Renal pelvis (tissue), 12 donors: ENCODE measurements at places on chromosomes 3 and 15.

DNA sequence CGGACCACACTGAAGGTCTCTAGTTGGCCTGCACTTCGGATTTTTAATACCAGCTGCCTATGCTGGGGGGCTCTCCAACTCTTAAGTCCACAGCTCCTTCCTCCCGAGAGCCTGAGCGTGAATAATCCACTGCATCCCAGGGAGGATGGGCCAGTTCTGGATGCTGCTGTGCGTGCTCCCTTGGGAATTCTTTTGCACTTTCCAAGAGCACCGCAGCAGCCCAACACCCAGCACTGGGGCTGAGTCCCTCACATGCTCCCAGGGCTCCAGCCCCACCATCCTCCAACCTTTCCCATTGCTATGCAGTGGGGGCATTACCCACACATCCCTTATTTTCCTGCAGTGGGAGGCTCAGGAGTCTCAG is 136.4 kb upstream of the IQSEC1 start:
- no peak for DNase-seq

GRCh38 chr3:192745150-192745549 is 17.8 kb upstream of the FGF12 start:
- DNase-seq: no peak

GRCh38 chr15:56886363-56886931 is 32.0 kb upstream of the TCF12 start:
- no peak for DNase-seq

- no peak for DNase-seq
These were observed 80.0 kb downstream of the CLSTN2 start for GRCh38 chr3:140014831-140015495.

GRCh38 chr3:10978956-10979355 is 13.6 kb upstream of the SLC6A1 start:
- DNase-seq: no peak

GRCh38 chr3:101216710-101217465 is 103.5 kb downstream of the IMPG2 start:
- no peak for DNase-seq

GRCh38 chr3:132187746-132188145 is 129.5 kb upstream of the ACP3 start:
- no peak for DNase-seq

DNA sequence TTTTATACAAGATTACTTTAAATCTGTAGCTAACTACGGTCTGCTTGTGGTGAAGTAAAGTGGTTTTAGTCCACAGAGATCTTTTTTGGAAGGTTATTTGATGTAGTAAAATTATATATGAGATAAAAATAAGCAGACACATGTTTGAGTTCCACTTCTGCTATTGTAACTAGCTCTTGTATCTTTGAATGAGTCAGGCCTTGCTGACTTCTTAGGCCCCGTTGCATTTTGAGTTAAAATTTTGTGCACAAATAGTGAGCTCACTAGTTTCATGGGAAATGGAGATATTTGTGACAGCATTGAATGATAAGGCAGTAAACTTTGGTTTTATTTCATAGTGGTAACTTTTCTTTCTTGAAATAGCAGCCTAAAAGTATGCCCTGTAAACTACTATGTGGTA is 42.6 kb downstream of the ARIH1 start:
- no peak for DNase-seq

- DNase-seq: no peak
These were observed 960 bp downstream of the MFN1 start for GRCh38 chr3:179348325-179349013.

DNA sequence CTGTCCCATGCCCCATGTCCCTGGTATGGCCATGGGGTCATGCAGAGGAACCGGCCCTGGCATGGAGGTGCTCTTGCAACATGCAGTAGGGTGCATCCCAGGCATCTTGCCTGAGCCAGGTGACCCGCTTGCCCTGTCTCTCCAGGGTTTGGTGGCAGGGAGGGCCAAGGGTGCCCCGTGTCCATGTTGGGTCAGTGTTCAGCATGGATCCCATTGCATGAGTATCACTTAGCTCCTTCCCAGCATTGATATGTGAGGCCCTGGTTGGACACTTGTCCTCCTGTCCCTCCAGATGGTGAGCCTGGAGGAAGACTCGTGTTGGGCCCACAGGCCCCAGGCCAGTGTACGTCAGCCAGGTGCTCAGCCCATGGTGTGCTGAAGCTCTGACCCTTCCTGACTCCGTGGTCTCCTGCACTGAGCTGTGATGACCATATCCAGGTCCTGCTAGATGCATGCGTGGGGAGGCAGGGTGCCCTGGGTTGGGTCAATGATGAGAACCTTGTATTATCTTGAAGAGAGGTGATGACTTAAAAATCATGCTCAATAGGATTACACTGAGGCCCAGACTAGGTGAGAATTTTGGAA is 205.0 kb downstream of the UBE3A start:
- DNase-seq: no peak

- no peak for DNase-seq
These were observed 187.4 kb downstream of the FOXP1 start for GRCh38 chr3:71395927-71396695.

DNA sequence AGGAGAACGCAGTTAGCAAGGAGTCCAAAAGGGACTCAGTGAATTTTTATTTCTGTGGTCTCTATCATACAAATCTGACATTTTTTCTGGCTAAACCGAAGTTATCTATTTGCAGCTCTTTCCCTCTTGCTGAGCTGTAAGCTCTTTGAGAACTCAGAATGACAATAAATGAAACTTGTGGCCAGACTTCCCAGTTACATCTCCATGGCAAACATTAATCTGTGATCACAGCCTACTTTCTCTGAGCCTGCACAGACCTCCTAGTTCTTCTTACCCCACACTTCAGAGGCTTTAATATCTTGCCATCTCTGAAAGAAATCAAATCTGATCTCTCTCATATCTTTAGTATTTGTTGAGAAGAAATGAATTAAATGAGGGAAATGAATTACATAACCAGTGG is 58.0 kb downstream of the PLD1 start:
- DNase-seq: no peak

GRCh38 chr3:25713341-25713985 is 48.8 kb upstream of the TOP2B start:
- no peak for DNase-seq

DNA sequence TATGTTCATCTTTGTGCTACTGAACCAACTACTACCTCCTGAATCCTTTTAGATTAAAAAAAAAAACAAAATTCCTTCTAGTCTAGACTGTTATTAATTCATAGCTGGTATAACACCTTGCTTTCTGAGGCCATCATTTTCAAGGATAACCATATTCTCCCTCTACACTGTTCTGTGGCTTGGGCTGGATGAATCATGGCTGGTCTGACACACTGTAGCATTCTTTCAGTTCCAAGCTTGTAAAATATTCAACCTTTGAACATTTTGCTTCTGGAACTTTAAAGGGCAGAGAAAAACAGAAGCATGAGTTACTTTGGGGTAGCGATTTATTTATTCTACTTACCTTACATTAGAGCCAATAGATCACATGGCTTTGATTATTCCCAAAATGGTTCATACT is 7.6 kb downstream of the HSPBAP1 start:
- no peak for DNase-seq

- DNase-seq: no peak
These were observed 35.5 kb downstream of the CRTAP start for GRCh38 chr3:33149342-33149741.

DNA sequence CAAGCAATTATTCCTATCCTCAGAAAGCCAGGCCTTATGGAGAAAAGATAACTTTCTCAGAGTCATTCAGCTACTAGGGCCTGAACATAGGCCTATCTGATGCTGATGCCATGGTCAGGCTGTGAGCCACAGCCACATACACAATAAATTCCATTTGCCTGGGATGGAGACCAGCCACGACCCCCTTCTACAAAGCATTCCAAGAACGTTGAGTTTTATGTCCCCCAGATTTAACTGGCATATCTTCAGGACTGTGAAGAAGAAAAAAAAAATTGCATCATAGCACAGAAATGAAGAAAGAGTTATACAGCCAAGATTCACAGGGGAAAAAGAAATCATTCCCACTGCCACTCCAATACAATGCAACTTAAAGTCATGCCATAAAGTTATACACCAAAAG is 100.0 kb downstream of the THBS1 start:
- DNase-seq: no peak

DNA sequence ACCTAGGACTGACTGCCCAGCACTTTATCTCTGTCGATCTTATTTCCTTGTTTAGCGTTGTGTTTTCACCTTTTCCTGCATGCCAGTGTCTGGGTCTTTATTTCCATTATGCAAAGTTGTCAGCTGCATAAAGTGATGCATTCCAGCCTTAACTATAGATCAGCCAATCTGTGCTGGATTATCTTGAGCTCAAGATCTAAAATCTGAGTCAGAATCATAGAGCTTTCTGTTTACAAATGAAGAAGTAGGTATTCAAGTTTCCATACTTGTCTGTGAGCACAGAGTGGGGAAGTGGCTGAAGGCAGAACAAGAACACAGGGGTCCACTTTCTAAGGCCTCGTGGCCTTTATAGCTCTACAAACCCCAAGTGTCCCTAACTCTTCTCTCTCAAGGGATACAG is 82.4 kb upstream of the PLCL2 start:
- DNase-seq: no peak

DNA sequence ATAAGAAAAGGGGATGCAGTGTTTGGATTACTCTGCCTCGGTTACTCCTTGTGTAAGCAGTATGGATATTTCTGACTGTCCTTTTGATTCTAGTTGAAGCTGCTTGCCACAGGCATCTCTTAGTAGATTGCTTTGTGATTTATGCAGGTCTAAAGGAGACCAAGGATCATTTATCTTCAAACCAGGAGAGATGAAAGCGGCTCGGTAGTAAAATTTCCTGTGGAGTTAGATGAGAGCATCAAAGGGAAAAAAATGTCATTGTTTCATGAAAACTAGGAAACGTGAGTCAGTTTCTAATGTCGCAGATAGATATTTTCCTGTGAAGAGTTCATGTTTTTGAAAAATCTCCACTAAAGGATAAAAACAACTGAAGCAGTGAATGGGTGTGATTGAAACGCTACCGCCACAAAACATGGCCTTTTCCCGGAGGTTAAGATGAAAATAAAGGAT is 254.0 kb upstream of the TBL1XR1 start:
- DNase-seq: peak; percentile 74

GRCh38 chr3:79886204-79886603 is 118.4 kb upstream of the ROBO1 start:
- no peak for DNase-seq

DNA sequence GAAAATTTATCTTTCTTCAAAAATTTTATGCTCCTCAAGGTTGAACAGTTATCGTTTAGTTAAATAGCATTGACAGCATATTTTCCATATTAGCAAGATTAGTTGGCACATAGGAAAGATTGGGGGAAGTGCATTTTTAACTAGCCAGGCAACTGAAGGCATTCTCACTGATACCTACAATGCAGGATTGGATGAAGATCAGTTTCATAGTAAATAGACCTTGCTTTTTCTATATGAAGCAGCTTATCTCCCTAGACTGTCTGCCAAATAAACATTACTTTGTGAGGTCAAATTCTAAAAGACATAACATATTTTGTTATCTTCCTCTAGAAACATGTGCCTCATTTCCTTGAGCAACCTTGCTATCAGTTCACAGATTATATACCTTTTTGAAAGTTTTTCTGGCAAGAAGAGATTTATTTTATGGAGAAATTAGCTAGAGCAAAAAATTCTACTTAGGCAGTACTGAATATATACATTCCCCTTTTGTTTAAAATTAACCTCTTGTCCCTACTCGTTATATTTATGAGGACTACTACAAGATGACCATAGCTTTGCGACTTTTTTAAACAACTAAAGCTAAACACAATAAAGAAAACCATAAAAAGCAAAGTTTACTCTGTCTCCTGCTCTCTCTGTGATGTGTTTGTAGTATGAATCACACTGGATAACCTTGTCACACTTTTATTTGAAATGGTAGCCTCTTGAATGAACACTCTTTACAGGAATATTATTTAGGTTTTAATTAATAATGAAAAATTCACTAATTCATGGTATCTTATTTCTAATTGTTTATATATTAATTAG is 654.9 kb upstream of the TBL1XR1 start:
- no peak for DNase-seq

DNA sequence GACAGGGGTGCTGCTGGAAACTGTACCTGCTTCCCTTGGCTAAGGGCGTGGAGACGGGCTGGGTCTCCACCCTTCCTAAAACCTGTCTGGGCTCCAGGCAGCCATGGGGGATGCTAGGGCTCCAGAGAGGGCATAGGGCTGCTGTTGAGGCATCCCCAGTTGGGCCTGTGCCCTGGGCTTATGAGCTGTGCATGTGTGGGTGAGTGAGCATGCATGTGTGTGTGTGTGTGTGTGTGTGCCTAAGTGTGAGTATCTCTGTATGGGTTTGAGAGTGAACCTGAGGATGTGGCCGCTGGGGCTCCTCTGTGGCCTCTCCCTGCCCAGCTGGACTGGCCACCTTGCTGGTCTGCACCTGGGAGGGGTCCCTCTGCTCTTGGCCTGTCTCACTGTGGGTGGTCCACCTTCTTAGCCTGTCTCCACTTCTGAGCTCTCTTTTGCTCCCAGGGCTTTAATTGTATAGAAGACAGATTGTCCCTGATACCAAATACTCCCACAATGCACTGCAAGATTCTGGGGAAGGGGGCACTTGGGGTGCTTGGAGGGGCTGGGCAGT is 11.9 kb upstream of the TMEM115 start:
- DNase-seq: no peak
